ENCODE measurements at places on chromosomes 7 and 10. TPM values are rescaled to one million over a fixed set of nuclear protein-coding genes. Genes with fewer than 3 reads are reported as not detected.

GPR15LG gene
- polyA plus RNA-seq = not detected

SLC13A1 gene
- not detected for polyA plus RNA-seq

AGAP6 gene
- 12.9 TPM for polyA plus RNA-seq

FEZF1 gene
- polyA plus RNA-seq = not detected

H2BK1 gene
- not detected for polyA plus RNA-seq

EPHB6 gene
- 0.60 TPM for polyA plus RNA-seq

SLC13A4 gene
- 0.10 TPM for polyA plus RNA-seq

SMC3 gene
- polyA plus RNA-seq = 11.7 TPM

CYP17A1 gene
- polyA plus RNA-seq = not detected

PODXL gene
- 3.8 TPM for polyA plus RNA-seq

SEC23IP gene
- 37.4 TPM for polyA plus RNA-seq

COL17A1 gene
- 0.14 TPM for polyA plus RNA-seq

FOXK1 gene
- polyA plus RNA-seq = 8.8 TPM

STOX1 gene
- polyA plus RNA-seq = not detected
